ENCODE measurements at places on chromosomes 16 and 17.
A peak's percentile ranks its signal among the peaks of the same experiment; 100 is the strongest.

GRCh38 chr16:7919782-7920181 lies 587.1 kb downstream of the RBFOX1 start:
- no peak for ATAC-seq

GRCh38 chr16:82432261-82432660 lies 194.5 kb upstream of the CDH13 start:
- no peak for ATAC-seq

GRCh38 chr16:30892670-30893416 lies 1.0 kb downstream of the BCL7C start:
- ATAC-seq = no peak

GRCh38 chr17:57523926-57524632 lies 221.0 kb downstream of the CCDC182 start:
- no peak for ATAC-seq

- no peak for ATAC-seq
Measured at GRCh38 chr17:44071198-44071520, 624 bp downstream of the G6PC3 start.

GRCh38 chr16:22262460-22262859 lies 34.7 kb upstream of the POLR3E start:
- ATAC-seq = no peak

GRCh38 chr17:65314212-65314611 lies 177.0 kb downstream of the RGS9 start:
- no peak for ATAC-seq

DNA sequence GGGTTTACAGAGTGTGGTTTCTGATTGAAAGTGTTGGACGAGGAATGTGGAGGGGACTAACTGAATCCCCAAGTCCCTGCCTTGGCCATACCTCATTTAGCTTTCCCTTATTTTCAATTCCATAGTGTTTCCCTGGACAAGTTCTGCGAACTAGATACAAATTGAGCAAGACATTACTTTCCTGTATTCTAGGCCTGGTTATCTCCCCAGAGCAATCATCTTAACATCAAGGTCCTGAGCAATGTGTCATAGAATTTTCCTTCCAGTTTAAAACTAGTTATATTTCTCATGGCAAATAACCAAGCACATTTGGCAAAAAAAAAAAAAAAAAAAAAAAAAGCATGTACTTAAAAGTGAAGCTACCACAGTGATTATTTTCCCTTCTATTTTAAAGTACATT lies 330.1 kb downstream of the CDH11 start:
- ATAC-seq = no peak

DNA sequence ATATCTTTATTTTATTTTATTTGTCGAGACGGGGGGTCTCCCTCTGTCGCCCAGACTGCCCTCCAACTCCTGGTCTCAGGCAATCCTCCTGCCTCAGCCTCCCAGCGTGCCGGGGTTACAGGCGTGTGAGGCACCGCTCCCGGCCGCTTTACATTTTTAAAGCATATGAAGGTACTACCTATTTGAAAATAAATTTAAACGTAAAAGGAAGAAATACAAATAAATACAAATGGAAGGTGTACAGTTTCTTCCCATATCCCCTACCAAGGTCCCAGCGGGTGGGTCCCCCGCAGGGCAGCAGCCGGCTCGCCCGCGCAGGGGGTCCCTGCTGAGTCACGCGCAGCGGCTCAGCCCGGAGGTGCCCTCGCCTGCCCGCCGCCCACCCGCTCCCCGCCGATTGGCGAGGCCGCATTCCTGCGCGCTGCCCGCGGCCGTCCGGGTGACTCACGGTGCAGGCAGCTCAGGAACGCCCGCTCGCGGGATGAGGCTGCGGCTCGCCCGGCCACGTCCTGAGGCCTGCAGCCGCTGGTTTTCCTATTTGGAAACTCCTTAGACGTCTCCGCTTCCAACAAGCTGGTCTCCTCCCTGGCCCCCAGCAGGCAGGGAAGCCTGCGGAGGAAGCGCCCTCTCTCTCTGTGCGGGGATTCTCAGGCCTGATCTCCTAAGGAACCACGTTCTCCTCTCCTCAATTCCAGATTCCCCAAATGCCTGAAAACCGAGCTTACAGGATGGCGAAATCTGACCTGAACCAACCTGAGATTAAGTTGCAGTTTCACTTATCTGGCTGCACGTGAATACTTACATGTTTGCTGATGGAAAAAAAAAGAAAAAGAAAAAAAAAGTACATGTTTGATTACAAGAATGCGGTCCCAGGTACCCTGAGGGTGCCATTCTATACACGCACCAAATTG lies 54.8 kb upstream of the MAP3K14 start:
- peak; percentile 98 for ATAC-seq

DNA sequence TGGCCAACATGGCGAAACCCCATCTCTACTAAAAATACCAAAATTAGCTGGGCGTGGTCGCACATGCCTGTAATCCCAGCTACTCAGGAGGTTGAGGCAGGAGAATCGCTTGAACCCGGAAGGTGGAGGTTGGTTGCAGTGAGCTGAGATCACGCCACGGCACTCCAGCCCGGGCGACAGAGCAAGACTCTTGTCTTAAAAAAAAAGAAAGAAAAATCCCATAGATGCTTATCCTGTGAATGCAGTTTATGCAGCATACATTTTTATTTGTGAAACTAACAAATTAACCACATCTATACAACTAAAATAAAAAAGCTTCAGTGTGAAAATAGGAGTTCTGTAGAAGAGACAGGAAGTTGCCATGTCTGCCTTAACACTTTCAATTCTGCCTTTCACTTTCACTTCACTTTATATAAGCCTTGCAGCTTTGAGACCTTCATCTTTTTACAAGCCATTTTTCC lies 7.1 kb downstream of the IGSF6 start:
- ATAC-seq = no peak

DNA sequence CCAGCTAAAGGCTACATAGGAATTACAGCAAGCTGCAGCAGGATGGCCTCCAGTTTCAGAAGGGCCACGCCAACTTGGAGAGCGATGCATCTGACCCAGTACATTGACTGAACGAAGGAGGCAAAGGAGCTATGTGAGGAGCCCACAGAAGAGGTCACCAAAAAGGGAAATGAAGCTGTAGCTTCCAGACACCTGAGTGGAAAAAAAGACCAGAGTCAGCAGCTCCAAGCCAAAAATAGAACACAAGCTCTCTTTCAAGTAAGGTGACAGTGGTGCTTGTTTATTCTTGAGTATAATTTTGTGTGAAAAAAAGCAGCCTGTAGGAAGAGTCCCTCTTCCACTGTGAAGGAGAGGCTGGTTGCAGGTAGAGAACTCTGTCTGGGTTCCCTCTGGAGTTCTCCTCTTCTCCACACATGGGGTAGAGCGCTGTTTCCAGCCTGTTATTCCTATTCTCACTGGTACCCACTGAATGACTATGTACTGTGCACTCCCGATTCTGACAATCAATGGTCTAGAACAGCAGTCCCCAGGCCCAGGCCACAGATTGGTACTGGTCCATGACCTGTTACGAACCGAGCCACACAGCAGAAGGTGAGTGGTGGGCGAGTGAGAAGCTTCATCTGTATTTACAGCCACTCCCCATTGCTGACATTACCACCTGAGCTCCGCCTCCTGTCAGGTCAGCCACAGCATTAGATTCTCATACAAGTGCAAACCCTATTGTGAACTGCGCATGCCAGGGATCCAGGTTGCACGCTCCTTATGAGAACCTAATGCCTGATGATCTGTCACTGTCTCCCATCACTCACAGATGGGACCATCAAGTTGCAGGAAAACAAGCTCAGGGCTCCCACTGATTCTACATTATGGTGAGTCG lies 15.1 kb downstream of the CCL4 start:
- no peak for ATAC-seq

DNA sequence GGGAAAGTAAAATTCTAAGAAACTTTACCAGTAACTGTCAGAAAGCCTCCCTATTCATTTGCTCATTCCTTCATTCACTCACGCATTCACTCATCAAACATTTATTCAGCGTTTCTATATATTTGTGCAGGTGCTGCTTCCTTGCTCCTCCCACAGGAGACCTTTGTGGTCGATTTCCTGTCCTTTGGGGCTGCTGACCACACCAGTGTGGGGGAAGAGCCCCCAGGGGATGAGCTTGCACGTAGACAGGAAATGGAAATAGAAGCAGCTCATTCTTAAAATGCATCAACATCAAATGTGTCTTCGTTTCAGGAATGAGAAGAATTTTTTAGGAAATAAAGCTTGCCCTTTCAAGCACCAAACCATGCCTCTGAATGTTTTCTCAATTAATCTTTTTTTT lies 9.6 kb downstream of the PIK3R6 start:
- no peak for ATAC-seq

DNA sequence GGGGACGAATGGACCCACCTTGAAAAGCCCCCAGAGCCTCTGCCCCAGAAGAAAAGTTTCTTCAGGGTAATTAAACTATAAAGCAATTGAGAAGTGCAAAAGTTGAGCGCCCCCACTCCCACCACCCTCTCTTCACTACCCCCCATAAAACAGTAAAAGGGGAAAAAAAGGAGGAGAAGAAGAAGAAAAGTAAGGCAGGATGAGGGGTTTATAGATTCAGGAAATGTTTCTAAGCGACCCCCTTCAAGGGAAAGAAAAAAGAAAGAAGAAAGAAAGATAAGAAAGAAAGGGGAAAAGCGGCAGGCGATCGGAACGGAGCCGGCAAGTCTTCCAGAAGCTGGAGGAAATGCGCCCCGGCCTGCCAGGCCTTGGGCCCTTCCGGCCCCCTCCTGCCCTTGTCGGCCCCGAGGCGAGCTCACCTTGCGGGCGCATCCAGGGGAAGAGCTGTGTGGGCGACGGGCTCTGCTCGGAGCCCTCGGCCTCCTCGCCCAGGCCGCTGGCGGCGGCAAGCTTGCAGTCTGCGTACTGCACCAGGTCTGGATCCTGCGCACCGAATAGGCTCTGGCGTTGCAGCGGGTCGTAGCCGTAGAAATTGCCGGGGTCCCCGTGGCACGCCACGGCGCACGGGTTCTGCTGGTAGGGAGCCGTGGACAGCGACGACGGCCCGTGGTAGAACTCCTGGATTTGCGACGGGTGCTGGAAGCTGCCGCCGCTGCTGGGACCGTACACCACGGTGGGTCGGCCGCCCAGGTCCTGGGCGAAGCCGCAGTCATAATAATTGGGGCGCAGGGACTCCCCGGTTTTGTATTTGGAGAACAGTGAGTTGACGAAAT lies 1.0 kb downstream of the HOXB8 start:
- ATAC-seq = no peak

DNA sequence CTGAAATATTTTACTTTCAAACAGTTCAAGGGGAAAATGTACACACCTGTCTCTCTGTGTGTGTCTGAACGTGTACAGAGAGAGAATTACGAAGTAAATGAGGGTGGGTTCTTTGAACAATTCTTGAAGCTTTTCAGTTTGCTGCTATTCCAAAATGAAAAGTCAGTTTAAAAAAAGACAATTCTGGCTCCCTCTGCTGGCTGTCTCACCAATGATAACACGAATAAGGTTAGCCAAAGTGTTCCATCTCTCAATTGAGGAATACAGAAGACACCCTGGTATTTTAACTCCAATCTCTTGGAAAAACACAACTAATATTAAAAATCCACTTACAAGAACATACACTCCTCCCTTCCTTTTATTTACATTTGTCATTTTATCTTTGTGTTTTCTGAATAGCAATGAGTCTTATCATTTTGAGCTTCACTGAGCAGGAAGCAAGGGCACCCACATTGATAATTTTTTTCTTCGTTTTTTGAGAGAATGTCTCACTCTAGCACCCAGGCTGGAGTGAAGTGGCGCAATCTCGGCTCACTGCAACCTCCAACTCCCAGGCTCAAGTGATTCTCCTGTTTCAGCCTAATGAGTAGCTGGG lies 20.5 kb downstream of the EFTUD2 start:
- no peak for ATAC-seq

GRCh38 chr17:6780001-6780400 lies 4.0 kb downstream of the FBXO39 start:
- no peak for ATAC-seq

GRCh38 chr16:15757630-15758251 lies 99.1 kb downstream of the MYH11 start:
- peak; percentile 14 for ATAC-seq

DNA sequence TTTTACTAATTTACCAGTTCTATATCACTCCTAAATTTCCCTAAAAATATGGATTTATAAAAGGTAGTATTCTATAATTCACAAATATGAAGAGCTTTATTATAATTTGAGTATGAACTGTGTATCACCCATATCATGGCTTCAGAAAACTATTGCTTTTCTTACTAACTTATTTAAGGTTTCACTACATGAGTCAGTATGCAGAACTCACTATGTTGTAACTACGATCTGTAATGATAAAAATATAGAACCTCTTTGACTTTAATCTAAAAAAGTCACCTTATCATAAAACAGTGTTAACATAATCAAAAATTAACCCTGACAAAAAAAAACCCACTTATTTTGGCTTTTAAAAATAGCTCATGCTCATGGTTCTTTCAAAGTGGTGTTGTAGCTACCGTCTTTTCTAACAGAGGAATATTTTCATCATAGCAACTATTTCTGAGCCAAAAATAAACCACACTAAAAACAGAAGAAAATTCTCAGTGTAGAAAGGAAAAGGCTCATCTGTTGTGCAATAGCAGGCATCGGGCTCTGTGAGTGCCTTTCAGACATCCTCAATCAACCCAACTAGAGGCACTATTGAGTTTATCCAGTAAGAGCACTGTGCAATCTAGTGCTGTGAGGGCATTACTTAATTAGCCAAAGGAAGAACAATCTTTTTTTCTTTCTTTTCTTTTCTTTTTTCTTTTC lies 42.1 kb downstream of the ITGAM start:
- ATAC-seq = peak; percentile 80

- ATAC-seq = peak; percentile 26
Measured at GRCh38 chr16:70432723-70433457, 6.0 kb downstream of the ST3GAL2 start.

GRCh38 chr16:9578459-9578858 lies 487.0 kb downstream of the HAPSTR1 start:
- ATAC-seq = no peak

- ATAC-seq = no peak
Measured at GRCh38 chr17:65656390-65657250, 95.2 kb upstream of the AXIN2 start.

- ATAC-seq = no peak
Measured at GRCh38 chr17:76142039-76142584, 1.1 kb upstream of the FOXJ1 start.

DNA sequence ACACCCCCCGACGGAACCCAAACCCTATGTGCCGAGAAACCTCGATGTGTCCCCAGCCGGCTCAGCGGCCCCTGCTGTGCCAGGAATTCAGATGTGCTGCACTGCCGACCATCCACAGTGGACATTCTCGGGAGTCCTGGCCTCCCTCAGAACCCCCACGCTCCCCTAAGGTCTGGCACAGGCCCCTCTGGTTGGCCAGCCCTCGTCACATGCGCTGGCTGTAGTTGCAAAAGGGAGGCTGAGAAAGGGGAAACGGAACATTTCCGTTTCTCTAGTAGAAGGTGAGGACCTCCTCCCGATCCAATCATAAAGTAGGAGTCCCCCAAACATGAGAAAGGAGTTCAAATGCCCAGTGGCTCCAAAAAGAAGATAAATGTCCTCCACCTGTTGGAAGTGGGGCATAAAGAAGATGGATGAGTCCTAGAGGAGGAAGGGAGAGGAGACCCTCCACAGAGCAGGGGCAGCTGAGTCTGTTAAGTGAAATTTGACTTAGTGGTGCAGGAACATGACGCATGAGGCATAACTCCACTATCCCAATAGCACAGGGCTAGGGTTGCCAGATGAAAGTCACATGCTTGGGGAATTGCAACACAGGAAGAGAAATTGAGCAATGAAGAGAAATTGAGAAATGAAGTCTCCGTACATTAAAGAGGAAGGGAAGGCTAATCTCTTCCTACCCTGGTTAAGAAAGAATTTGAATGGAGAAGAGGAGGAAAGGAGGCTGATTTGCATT lies 49.3 kb upstream of the WSB1 start:
- ATAC-seq = peak; percentile 90

GRCh38 chr17:31598921-31599571 lies 207.6 kb downstream of the RAB11FIP4 start:
- no peak for ATAC-seq

GRCh38 chr17:36120221-36120620 lies 16.6 kb downstream of the CCL4 start:
- ATAC-seq = no peak
